Osteocyte (in vitro differentiated cells): ENCODE measurements at places on chromosomes 1 and 21. TPM values are rescaled to one million over a fixed set of nuclear protein-coding genes. Genes with fewer than 3 reads are reported as not detected.

DNA sequence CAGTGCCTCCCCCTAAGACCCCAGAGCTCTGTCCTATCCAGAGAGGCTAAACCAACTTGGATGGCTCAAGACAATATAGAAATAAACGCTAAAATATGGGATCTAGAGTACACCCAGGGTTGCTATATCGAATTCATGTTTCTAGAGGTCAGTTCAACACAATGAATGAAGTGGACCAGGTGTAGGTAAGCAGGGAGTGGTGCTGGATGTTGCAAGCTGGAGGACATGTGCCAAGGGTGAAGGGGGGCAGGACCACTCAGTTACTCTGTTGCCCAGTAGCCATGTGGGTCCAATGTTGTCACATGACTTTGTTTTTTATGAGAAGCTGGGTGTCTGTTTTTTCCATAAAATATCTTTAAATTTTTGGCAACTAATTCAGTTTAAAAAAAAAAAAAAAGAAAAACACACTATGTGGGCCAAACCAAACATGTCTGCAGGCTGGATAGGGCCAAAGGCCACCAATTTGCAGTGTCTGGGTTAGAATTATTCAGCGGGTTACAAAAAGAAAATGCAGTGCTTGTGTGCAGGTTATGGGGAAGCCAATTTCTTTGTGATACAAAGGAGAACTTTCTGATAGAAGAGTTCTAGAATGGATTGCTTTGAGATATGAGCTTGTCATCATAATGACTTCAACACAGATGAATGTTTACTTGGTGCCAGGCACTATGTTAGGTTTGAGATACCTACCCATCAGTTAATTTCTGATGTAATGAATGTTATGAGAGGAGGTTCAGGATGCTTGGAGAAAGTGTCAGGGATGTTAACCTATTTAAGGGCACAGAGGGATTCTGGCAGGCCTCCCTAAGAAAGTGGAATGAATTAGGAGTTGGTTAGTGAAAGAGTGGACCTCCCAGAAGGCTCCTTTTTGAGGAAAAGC, 8.9 kb downstream of the CACHD1 start:
- H3K4me3 ChIP-seq, result no peak overlapping the region
- H3K27ac ChIP-seq, result no peak overlapping the region
- peaks cover 37% of the 10 kb centered on the region for H3K4me1 ChIP-seq
- peaks cover 2% of the 10 kb centered on the region for H3K27me3 ChIP-seq

GRCh38 chr1:230818367-230818766, 50.0 kb downstream of the C1orf198 start:
- no peak overlapping the region for H3K27ac ChIP-seq
- no peak overlapping the region for H3K4me3 ChIP-seq
- H3K27me3 ChIP-seq, result no peaks in the 10 kb centered on the region
- H3K36me3 ChIP-seq, result peaks cover 3% of the 10 kb centered on the region

DNA sequence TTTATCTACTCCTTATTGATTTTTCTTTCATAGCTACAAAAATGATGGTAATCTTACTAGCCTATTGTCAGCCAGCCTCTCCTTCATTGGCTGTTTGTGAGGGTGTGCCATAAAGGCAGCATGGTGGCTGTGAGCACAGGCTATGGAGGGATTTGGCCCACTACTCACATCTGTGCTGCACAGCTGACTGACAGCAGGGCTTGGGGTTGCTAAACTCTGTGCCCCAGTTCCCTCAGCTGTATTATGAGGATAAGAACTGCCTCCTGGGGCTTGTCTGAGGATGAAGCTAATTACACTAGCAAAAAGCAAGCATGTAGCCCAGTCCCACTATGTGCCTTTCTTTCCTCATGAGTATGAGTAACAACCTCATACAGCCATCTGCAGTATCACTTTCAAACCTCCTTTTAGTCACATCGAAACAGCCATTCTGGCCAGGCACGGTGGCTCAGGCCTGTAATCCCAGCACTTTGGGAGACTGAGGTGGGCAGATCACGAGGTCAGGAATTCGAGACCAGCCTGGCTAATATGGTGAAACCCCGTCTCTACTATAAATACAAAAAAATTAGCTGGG, 66.2 kb downstream of the COQ8A start:
- peaks cover 56% of the 10 kb centered on the region for H3K36me3 ChIP-seq
- no peak for DNase-seq
- H3K27me3 ChIP-seq, result no peaks in the 10 kb centered on the region
- H3K27ac ChIP-seq, result no peak overlapping the region
- H3K4me1 ChIP-seq, result no peaks in the 10 kb centered on the region

GRCh38 chr21:46111857-46112724, 14.2 kb downstream of the COL6A2 start:
- no peaks in the 10 kb centered on the region for H3K27me3 ChIP-seq
- no peak overlapping the region for H3K27ac ChIP-seq
- H3K4me3 ChIP-seq, result no peak overlapping the region
- peak; percentile 84 for DNase-seq
- peaks cover 32% of the 10 kb centered on the region for H3K36me3 ChIP-seq

DNA sequence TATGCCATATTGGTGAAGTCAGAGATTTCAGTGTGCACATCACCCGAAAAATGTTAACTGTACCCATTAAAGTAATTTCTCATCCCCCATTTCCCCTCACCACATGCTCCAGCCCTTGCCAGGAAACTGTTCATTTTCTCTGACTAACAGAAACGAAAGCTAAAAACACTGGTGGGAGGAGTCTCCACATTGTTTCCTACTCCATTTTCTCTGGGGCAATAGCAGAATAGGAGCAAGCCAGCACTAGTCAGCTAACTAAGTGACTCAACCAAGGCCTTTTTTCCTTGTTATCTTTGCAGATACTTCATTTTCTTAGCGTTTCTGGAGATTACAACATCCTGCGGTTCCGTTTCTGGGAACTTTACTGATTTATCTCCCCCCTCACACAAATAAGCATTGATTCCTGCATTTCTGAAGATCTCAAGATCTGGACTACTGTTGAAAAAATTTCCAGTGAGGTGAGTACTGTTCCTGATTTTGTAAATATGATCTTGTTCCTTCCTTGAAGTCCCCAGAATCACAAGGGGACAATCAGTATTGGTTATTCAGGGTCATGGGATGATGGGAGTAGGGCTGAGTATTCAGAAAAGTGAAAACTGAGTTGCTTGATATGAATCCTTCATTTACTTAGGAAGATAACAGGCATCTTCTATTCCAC, at the start of gene IFI16:
Gene IFI16 (plus strand): TSS at position 204 of the 658 bp plus-strand sequence. CDS start 4,774 bp downstream, outside the sequence.
- H3K4me3 ChIP-seq, result peak within 1 kb of the TSS; percentile 83
- no peaks in the 10 kb centered on the region for H3K27me3 ChIP-seq
- peaks cover 43% of the 10 kb centered on the region for H3K4me1 ChIP-seq
- DNase-seq, result no peak
- H3K36me3 ChIP-seq, result peaks cover 15% of the 10 kb centered on the region

DNA sequence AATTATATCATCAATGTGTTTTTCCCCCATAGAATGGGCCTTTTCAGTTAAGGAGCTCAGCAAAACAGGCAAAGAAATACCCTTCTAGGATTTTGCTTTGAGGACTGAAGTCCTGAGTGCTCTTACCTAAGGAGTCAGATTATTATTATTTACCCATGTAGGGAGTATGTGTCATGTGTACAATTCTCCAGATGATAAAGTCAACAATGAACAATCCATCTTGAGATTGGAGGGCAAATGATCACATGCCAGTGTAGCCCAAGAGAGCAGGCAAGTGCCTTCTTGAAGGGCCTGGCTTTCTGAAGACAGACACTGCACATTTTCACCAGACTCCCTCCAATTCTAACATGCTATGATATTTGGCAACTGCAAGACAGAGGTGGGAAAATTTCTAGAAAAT, 159.7 kb downstream of the PCNX2 start:
- no peaks in the 10 kb centered on the region for H3K27me3 ChIP-seq
- H3K4me3 ChIP-seq, result no peak overlapping the region
- no peak overlapping the region for H3K27ac ChIP-seq
- H3K36me3 ChIP-seq, result peaks cover 18% of the 10 kb centered on the region
- H3K4me1 ChIP-seq, result no peaks in the 10 kb centered on the region
- no peak for DNase-seq

- H3K4me1 ChIP-seq, result no peaks in the 10 kb centered on the region
- no peak for DNase-seq
- no peak overlapping the region for H3K4me3 ChIP-seq
- H3K27ac ChIP-seq, result no peak overlapping the region
- peaks cover 9% of the 10 kb centered on the region for H3K27me3 ChIP-seq
These were observed 176.4 kb upstream of the C8B start for GRCh38 chr1:57142169-57142568.

DNA sequence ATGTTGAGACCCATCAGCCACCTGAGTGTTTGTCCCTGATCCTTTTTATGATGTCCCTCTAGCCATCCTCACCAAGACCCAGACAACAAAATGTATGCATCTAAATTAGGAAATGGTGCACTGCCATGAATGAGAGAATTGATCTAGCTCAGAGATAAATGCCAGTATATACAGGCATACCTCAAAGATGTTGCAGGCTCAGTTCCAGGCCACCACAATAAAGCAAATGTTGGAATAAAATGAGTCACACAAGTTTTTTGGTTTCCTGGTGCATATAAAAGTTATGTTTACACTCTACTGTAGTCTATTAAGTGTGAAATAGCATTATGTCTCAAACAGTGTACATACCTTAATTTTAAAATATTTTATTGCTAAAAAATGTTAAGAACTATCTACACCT, 63.9 kb downstream of the CHIA start:
- H3K36me3 ChIP-seq, result no peaks in the 10 kb centered on the region
- peaks cover 8% of the 10 kb centered on the region for H3K27me3 ChIP-seq
- no peaks in the 10 kb centered on the region for H3K4me1 ChIP-seq
- DNase-seq, result no peak

DNA sequence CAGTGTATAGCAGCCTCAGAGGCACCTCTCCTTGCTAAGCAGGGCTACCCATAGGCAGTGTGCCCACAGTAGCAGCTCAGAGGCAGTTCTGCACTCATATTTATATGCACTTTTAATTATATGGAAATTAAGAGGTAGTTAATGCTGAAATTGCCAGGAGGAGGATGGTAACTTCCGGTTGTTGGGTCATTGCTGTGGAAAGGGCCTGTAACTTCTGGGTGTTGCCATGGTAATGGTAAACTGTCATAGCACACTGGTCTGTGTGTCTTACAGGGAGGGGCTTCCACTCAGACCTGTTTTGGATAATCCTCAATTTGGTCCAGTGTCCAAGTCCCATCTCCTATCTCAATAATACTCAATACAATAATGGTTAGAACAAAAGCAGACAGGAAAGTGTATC, 7.6 kb downstream of the CFH start:
- peaks cover 13% of the 10 kb centered on the region for H3K36me3 ChIP-seq
- H3K4me1 ChIP-seq, result peaks cover 38% of the 10 kb centered on the region

The CA6 gene
- not detected in 2 replicates for total RNA-seq

The CBR3 gene
- 7.5 and 7.9 TPM in 2 replicates for total RNA-seq

The TEDDM1 gene
- not detected in 2 replicates for total RNA-seq

The TCEANC2 gene
- total RNA-seq, result 3.1 and 3.9 TPM in 2 replicates

The PIK3R3 gene
- 33.2 and 33.9 TPM in 2 replicates for total RNA-seq

The OR2G6 gene
- not detected in 2 replicates for total RNA-seq
